ENCODE measurements at places on chromosomes 5 and 9. TPM values are rescaled to one million over a fixed set of nuclear protein-coding genes. Genes with fewer than 3 reads are reported as not detected.

ORM2 gene
- total RNA-seq: not detected

ADRB2 gene
- 47.1 TPM for total RNA-seq

EGFL7 gene
- 0.47 TPM for total RNA-seq

ZNF300 gene
- 6.2 TPM for total RNA-seq

RPS23 gene
- total RNA-seq: 1,451 TPM

RALGPS1 gene
- total RNA-seq: 13.2 TPM

CRHBP gene
- total RNA-seq: not detected

CARTPT gene
- not detected for total RNA-seq

NEURL1B gene
- total RNA-seq: 0.45 TPM

SLC12A2 gene
- total RNA-seq: 14.3 TPM

TPPP gene
- 1.3 TPM for total RNA-seq

OLFML2A gene
- not detected for total RNA-seq

TMEM232 gene
- 0.45 TPM for total RNA-seq

ADRA1B gene
- total RNA-seq: not detected

MTX3 gene
- 10.9 TPM for total RNA-seq

HRCT1 gene
- total RNA-seq: not detected

PCDHB3 gene
- not detected for total RNA-seq

SH2D3C gene
- 86.8 TPM for total RNA-seq

GRCh38 chr5:33824516-33825195 is 67.1 kb downstream of the ADAMTS12 start:
- no peak for DNase-seq

GRCh38 chr5:162391833-162392232 is 324.3 kb downstream of the GABRG2 start:
- no peak for DNase-seq

- DNase-seq: no peak
Observed at GRCh38 chr5:8568858-8569257, 699.9 kb downstream of the MTRR start.

DNA sequence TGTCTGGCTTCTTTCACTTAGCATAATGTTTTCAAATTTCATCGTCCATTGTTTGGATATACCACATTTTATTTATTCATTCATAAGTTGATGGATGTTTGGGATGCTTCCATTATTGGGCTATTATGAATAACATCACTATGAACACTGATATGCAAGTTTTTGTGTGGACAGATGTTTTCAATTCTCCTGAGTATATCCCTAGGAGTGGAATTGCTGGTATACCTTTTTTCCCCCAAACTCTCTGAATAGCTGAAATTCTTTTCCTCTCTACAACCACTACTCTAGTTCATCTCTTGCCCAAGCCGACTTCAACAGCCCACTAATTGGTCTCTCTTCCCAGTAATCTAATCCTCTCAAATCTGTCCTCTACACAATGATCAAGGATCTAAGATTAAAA is 4.7 kb upstream of the ZFR start:
- no peak for DNase-seq

GRCh38 chr9:91178281-91179236 is 183.2 kb downstream of the AUH start:
- DNase-seq: no peak

DNA sequence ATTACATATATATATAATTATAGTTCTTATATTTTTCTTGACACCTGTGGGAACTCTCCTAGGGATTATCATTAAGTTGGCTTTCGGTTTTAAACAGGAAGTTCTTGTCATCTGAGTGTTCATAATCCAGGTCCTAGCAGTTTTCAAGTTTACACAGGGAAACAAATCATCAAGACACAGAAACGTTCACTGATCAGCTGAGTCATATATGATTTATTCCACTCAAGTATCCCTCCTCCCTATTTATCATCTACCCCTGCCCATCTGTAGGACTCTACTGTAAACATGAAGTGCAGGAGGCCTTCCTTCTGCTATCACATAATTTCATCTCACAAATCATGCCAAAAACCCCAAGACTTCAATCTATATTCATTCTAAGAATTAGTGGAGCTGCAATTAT is 6.3 kb downstream of the SLC25A51 start:
- DNase-seq: no peak

GRCh38 chr9:1528456-1528855 is 478.3 kb downstream of the DMRT2 start:
- no peak for DNase-seq

- no peak for DNase-seq
Observed at GRCh38 chr5:107705402-107706014, 34.8 kb upstream of the EFNA5 start.

GRCh38 chr5:56853698-56854097 is 38.3 kb downstream of the MAP3K1 start:
- DNase-seq: no peak

GRCh38 chr9:94259077-94259862 is at the start of gene ZNF169:
Gene ZNF169 (plus strand): TSS chr9:94259298. CDS start chr9:94278813, 19,515 bp downstream.
- peak; percentile 89 for DNase-seq

GRCh38 chr5:43148417-43148816 is 27.7 kb downstream of the ZNF131 start:
- no peak for DNase-seq

GRCh38 chr5:138664276-138664943 is 88.8 kb upstream of the CTNNA1 start:
- DNase-seq: no peak

GRCh38 chr9:7258688-7259396 is 501.1 kb downstream of the KDM4C start:
- DNase-seq: no peak

DNA sequence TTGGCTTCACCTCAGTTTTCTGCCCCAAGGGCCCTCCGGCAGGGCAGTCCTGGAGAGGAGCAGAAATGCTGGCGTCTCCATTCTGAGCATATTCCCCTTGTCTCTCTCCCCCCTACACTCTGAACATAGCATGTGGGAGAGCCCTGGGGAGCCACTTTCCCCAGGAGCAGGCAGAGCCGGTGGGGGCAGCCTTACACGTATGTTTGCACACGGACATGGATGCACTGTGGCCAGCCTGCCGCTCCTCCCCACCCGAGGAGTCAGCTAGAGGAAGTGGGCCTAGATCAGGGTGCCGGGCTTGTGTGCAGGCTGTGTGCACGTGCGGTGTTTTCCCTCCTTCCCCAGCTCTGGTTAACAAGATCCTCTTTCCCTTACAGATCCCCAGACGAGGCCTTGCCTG is 25.4 kb upstream of the POMT1 start:
- no peak for DNase-seq

GRCh38 chr5:55800924-55801323 is 50.2 kb upstream of the IL31RA start:
- DNase-seq: no peak

- no peak for DNase-seq
Observed at GRCh38 chr5:71632168-71632567, 45.0 kb downstream of the MCCC2 start.

GRCh38 chr5:133926489-133927299 is 41.7 kb downstream of the C5orf15 start:
- no peak for DNase-seq

DNA sequence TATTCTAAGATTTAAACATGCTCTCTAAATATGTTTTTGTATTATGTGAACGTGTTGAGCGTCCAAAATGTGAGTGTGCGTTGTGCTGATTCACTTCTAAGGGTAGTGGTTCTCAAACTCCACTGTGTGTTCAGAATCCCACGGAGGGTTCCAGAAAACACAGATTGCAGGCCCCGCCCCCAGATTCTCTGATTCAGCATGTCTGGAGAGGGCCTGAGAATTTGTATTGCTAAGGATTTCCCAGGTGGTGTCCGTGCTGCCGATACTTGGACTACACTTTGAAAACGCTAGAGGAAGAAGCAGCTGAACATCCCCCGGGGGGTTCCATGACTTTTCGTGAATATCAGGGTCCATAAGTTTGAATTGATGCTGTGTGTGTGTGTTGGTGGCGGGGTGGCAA is 1043.2 kb upstream of the WWC1 start:
- no peak for DNase-seq

- no peak for DNase-seq
Observed at GRCh38 chr5:78592735-78593386, 55.7 kb downstream of the LHFPL2 start.

DNA sequence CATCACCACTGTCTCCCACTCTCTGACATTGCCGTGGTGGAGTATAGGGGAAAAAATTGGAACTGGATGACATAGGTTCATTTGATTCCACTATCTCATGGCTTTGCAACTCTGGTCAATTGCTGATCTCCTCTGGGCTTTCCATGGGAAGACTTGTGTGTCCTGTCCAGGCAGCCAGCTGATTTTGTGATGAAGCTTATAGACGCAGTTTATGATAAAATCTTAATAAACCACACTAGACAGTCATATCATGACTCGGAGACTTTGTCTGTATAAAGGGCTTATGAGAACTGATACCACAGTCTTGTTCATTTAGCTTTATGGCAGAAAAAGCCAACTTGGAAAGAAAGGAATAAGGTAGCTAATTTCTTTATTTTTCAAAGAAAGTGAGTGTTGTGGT is 296.5 kb downstream of the MAST4 start:
- no peak for DNase-seq

GRCh38 chr9:24210641-24211040 is 335.1 kb downstream of the IZUMO3 start:
- DNase-seq: no peak

DNA sequence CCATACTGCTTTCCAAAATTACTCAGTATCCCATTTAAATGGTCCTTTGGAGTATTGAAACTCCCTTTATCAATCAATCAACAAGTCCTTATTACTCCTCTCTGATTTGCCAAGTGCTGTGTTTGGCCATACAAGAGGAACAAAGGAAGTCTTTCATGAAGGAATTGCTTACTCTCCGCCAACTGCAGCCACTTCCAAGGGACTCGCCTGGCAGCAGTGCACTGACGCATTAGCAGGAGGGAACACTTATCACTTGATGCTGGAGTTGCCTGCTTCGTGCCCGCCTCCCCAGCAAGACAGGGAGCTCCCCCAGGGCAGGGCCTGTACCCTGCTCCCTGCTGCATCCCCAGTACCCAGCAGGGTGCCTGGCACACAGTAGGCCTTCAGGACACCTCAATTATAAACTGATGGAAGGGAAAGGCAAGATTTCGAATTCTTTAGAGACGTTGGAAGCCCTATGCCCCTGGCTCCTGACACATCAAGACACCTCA is 97.9 kb downstream of the CRB2 start:
- DNase-seq: no peak

GRCh38 chr5:128637031-128637430 is 99.0 kb upstream of the FBN2 start:
- DNase-seq: no peak

- DNase-seq: no peak
Observed at GRCh38 chr5:173175523-173175922, 31.2 kb downstream of the BNIP1 start.

DNA sequence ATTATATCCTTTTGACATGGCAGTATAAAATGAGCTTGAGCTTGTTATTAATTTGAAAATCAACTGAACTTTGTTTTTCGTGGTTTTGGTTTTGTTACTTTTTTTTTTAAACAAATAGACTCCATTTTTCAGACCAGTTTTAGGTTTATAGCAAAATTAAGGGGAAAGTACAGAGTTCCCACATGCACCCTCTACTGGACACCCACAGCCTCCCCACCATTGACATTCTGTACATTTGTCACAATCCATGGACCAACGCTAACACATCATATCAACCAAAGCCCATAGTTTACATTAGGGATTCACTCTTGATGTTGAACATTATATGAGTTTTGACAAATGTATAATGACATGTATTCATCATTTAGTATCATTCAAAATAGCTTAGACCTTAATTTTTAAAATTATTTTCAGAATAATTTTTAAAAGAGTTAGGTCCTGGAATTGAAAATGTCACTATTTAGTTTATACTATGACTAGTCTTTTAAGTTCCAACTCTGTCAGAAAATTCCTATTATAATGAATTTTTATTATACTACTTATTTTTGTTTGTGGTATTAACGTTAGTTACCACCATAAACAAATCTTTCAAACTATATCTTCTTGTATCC is 35.3 kb upstream of the JMY start:
- no peak for DNase-seq

DNA sequence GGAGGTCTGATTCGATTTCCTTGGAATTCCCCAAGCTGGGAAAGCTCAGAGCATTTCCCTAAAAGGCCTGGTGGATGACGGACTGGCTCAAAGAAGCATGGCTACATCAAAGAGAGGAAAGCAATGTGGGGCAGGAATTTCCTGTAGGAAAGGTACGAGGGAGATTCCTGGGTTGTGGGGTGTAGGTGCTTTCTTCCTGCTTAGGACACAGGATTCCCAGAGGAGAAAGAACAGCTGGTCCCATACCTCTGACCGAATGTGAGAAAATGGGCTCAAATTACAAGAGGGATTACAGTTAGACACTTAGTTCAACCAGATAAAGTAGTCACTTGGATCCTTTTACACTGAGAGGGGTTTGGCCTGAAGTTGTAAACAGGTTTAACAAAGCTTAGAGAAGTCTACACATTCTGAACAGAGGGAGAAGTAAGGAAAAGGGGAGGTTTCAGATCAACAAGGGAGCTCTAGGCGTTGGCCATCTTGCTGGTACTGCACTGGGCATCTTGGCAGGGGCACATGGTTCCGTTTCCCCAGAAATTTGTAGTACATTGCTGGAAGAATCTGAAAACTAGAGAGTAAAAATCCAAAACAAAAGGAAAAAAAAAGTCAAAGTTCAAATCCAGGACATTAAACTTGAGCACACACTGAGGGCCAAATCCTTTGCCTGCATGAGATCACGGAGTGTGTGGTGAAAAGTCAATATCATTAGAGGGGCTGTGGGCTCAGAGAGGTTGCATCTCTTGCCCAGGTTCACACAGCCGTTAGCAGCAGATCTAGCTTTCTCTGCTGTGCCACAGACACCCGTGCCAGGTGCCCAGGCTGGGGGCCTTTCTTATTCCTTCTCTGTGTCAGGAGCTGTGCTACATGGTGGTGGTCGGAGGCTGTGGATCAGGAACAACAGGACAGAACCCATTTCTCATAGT is 171.3 kb downstream of the RGS3 start:
- DNase-seq: no peak

GRCh38 chr5:139181322-139181730 is 16.8 kb downstream of the SIL1 start:
- no peak for DNase-seq

- DNase-seq: no peak
Observed at GRCh38 chr9:72509053-72509452, 12.4 kb upstream of the TMC1 start.

GRCh38 chr9:95305770-95306492 is 11.6 kb downstream of the FANCC start:
- DNase-seq: no peak
